Uterus (tissue), 4 donors: ENCODE measurements at places on chromosomes 2 and 18. TPM values are rescaled to one million over a fixed set of nuclear protein-coding genes. Genes with fewer than 3 reads are reported as not detected.

GRCh38 chr2:162072976-162073887 is 783 bp downstream of the DPP4 start:
- DNase-seq: no peak

DNA sequence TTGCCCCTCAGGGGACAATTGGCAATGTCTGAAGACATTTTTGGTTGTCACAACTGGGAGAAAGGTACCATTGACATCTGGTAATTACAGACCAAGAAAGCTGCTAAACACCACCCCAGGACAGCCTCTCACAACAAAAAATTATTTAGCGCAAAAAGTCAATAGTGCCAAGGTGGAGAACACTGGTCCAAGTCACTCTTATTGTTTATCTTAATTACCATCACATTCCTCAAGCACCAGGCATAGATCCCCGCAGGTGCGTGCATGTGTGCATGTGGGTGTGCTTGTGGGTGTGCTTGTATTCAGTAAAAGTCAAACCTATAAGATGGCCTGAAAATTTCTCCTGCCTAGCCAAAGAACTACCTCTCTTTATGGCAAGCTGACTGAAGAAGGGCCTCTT is 74.9 kb upstream of the WDR75 start:
- DNase-seq: no peak

DNA sequence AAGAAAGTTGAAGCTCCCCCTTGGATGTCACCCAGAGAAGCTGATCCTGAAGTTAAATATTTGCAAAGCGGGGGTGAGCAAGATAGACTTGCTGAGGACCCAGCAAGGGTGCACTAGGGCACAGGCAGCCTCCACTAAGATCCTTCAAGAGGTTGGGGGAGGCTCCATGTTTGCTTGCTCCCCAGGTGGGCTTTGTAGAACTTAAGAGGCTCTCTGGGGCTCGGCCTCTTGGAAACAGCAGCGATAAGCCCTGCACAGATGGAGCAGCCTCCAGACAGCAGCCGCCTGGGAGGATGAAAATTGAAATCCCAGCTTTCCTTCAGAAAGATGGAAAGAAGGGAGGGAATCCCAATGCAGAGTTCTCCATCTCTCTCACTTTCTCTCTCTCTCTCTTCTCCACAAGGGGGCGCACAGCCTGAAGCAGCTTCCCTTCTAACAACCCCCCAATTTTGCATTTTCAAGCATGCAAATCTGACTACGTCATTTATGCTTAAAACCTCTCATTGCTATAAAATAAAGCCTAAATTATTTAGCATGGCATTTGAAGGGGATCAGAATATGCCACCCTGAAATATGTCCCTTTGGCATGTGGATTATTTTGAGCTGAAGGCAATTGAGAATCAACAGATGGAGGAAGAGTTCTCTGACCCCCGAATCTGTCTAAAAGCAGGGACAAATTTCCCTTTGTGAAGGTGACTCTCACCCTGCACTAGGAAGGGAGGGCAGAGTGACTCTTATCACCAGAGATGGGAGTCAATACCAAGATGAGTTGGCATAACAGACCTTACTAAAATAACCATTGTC is 185.7 kb upstream of the KLHL29 start:
- DNase-seq: no peak

- DNase-seq: no peak
Observed at GRCh38 chr18:4765401-4765800, 310.3 kb upstream of the DLGAP1 start.

DNA sequence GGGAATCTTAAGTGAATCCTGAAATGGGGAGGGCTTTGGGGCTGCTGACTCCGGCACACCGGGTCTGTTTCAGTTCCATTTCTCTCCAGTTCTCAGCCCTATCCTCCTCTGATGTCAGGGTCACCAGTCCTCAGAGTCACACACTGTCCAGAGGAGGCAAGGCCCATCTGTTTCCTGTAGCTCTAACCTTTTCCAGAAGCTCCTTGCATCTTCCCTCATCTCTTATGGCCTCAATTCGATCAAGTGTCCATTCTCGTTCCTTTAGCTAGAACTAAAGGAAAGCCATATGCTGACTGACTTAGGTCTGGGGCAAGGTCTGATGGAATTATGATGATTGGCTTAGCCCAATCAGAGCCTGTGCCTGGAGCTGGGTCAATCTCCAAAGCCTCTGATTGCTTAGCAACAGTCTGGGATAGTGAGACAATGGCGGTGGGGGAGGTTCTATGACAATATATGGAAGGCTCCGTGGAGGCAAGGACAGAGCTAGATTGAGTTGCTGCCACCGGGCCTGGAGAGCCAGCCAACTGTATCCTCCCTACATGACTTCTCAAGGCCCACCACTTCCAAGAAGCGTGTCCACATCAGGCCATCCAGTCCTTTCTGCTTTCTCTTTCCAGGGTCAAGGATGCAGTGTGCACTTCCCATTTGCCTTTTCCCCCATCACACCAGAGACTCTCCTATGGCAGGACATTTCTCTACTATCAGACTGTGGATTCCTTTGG is 5.2 kb downstream of the ANKRD53 start:
- DNase-seq: no peak

DNA sequence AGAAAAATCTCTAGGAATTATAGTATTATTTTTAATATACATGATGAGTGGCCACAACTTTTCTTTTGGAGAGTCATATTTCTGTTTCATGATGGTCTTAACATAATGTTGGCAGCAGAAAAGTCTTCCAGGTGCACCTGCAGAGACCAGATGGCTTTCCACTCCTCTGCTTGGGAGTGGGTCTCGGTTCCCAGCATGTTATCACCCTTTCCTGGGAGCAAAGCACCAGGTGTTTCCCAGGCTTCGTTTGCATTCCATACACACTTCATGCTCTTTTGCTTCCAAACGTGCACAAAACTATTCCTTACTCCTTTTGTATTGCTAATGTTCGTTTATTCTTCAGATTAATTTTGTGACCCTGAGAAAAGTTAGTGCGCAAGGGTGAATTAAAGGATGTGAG is 305.2 kb downstream of the CDH2 start:
- DNase-seq: no peak

DNA sequence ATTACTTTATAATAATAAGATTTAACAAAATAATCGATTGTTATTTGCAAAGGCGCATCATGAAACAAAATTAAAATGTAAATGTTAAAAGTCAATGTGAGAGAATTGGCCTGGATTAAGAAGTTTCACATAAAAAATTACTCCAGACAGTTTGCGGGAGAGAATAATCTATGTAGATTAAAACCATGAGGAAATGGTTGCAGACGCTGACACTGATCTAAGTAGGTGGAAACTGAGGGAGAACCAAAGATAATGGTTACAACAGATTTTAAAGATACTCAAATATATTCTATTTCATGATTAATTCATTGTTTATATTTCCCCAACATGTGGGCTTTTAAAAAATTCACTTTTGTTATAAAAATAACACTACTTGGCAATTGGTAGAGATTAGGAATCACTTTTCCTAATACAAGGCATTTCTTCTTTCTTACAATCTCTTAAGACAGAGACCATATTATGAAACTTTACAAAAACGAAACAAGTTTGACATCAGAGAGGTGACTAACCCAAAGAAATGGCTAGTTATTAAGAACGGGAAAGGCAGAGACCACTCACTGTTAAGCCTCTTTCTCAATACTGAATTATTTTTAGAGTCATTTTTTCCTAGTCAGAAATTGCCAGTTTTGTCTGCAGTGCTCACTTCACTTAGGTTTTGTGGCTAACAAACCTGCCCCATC is 1.6 kb downstream of the KANSL1L start:
- DNase-seq: no peak

GRCh38 chr2:72722492-72723070 is 103.3 kb downstream of the EXOC6B start:
- DNase-seq: no peak

DNA sequence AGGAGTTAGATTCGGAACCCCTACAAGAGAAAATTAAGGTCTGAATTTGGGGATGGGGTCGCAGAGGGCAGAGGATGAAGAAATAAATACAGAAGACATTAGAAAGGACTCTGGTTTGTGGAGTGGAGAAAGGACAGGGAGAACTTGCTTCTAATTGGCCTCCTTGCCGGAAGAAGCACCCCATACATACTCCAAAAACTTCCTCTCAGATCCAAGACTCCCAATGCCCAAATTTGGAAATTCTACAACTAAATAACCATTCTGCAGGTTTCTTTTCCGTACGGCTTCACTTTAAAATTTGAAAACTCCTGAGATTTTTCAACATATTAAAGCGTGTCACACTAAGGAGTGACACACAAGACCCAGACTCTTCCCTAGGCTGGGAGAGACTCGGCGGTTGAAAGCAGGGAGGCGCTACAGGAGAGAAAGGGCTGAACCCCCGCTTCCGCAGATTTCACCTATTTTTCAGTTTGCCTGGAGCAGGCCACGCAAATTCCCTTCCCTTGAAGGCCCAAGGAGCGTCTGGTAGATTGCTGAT is 478 bp downstream of the CLHC1 start:
- no peak for DNase-seq

- DNase-seq: no peak
Observed at GRCh38 chr2:62202019-62202722, 6.3 kb downstream of the B3GNT2 start.

The DPP10 gene
- total RNA-seq: 33.0 TPM

The ACAA2 gene
- 40.2 TPM for total RNA-seq

The UGT1A6 gene
- total RNA-seq: not detected

The TMEFF2 gene
- total RNA-seq: not detected

The IL1F10 gene
- total RNA-seq: not detected
